NCI-H2171 treated with DMSO at 0.1 percent for 48 hours (cell line): ENCODE measurements at places on chromosomes 13 and 19.
A peak's percentile ranks its signal among the peaks of the same experiment; 100 is the strongest.

DNA sequence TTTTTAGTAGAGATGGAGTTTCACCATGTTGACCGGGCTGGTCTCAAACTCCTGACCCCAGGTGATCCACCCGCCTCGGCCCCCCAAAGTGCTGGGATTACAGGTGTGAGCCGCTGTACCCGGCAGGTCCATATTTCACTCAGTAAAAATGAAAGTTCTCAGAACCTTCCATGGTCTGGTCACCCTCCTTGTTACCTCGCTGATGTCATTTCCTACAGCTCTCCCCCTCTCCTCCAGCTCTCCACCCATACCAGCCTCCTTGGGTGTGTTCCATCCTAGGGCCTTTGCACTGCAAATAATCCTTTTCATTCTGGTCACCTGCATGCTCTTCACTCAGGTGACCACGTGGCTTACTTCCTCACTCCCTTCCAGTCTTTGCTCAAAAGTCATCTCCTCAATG lies 78.2 kb upstream of the TNFSF11 start:
- no peak for DNase-seq

DNA sequence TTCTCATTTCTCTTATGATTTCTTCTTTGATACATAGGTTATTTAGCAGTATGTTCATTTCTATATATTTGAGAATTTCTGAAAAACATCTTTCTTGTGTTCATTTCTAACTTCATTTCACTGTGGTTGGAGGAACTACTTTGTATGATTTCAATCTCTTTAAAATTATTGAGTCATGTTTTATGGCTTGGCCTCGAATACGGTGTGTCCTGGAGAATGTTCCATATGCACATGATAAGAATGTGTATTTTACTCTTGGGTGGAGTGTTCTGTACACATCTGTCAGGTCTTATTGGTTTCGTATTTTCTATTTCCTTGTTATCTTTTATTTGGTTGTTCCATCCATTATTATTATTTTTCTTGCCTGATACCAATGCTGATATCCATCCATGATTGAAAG lies 22.9 kb downstream of the DNM2 start:
- DNase-seq: no peak

DNA sequence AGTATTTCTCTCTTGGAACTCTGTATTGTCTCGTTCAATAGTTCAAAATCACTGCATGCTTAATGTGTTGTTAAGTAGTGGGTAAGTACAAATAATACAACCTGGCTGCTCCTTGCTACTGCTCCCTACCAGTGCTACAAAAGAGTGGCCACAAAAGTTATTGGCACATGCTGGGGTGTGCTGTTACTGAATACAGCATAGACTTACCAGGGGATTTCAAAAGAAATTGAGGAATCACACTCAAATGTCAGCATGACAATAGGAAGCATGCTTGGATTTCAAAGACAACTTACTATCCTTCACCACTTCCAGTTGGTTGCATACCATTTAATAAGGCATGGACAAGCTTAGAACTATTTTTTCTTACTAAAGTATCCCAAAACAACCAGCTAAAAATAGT lies 1041.3 kb upstream of the SPRY2 start:
- no peak for DNase-seq

DNA sequence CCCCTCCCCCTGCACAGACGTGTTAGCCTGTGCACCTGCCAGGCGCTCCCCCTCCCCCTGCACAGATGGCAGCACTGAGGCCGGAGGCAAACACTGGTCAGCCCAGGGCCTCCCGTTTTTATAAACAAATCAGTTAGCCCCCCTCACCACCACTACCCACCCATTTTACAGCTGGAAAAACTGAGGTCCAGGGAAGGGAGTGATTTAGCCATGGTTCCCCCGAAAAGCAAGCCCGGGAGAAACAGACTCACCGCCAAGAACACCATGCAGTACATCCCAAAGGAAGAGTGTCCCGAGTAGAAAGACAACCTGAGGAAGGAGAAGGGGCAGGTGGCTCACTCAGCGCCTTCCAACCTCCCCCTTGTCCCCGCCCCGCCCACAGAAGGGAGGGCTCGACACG lies 8.7 kb downstream of the PLPP2 start:
- DNase-seq: no peak

- DNase-seq: no peak
These were observed 4.9 kb downstream of the REX1BD start for GRCh38 chr19:18593367-18594095.

GRCh38 chr13:23739596-23739995 lies 149.6 kb downstream of the MIPEP start:
- DNase-seq: peak; percentile 42

DNA sequence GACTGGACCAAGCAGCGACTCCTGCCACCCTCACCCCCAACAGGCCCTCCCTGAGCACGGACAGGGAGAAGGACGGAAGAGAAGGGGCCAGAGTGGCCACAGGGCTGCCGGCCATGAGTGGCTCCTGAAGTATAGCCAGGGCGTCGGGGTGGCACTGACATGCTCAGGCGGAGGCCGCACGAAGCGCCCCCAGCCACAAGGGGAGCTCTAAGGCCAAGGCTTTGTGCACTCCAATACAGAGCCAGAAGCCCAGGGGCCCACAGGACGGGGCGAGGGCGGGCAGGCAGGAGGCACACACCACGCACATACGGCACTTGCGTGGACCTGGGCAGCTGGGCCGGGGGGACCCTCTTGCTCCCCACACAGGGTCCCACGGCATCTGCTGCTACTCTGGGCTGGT lies 52.0 kb downstream of the KLF2 start:
- no peak for DNase-seq

GRCh38 chr13:70385852-70386251 lies 277.6 kb upstream of the KLHL1 start:
- no peak for DNase-seq

- no peak for DNase-seq
These were observed 82.8 kb upstream of the MTIF3 start for GRCh38 chr13:27533155-27533643.

DNA sequence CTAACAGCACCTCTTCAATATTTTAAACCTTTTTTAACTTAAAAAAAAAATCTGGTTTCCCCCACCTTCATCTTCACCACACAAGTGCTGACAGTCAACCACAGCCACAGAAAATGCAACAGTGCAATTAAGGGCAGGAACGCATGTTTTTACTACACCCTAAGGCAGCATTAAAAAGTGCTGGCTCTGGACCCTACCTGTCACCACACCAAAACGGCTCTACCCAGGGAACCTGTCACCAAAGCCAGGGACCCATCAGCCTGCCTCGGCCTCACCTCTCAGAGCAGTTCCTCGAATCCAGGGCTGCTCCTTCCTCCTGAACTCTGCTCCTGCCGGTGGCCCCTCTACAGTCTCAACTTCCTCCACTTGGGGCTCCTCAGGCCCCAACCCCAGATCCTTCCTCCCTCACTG lies 22.5 kb upstream of the SLC35E1 start:
- no peak for DNase-seq

DNA sequence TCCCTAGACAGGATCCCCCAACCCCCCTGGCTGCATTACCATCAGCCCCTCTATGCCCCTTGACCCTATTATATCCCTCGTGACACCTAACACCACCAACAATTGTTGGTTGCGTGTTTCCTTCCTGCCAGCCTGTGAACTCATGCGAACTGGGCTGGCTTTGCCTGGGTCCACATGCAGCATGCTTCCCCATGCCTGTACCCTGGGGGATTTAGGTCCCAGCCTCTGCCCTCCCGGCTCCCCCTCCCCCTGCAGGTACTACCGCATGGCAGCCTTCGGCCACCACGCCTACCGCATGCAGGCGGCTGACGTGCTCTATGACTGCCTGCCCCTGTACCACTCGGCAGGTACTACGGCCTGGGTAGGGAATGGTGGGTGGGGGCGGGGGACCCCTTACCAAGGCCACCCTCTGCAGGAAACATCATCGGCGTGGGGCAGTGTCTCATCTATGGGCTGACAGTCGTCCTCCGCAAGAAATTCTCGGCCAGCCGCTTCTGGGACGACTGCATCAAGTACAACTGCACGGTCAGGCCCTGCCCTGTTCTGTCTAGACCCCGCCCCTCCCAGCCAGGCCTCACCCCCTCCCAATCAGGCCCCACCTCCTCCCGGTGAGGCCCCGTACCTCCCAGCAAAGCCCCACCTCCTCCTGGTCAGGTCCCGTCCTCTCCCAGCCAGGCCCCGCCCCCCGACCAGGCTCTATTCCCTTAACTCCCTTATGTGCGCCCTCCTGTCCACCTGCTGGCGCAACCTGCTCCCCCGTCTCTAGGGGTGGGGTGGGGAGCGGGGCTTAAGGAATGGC lies 18.5 kb downstream of the SLC27A1 start:
- DNase-seq: no peak

- peak; percentile 99 for DNase-seq
These were observed 6.4 kb downstream of the TLE5 start for GRCh38 chr19:3055741-3056416.

- no peak for DNase-seq
These were observed 199.7 kb downstream of the IRS2 start for GRCh38 chr13:109586509-109587346.

DNA sequence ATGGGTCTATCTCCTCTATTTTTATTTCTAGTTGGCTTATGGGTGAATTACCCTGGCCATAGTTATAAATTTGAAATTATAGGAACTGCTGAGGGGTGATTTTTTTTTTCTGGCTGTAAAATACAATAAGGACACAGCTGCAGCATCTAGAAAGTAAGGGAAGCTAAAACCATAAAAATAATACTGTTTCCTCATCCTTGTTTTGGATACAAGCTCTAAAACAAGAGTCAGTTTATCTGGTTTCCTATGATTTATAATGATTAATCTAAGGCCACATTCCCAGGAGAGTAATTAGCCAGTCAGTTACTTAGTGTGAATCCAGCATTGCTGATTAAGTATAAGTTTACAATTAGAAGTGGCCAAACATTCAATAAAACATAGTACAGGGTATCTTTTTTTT lies 219.1 kb upstream of the NBEA start:
- no peak for DNase-seq

DNA sequence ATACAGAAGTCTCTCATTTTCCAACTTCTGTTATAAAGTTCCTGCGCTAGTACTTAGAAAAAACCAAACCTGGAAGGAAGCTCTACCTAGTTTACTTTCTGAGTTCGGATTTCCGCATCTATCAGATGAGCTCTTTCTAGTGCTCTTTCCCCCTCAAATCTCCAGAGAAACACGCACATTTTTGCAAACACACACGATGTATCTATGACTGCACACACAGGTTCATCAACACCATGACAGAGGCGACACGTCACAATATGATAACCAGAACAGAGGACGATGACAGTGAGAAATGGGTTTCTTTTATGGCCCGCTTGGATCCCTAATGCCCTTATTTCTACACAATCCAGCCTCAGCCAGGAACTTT lies 629 bp upstream of the LRRC63 start:
- no peak for DNase-seq

DNA sequence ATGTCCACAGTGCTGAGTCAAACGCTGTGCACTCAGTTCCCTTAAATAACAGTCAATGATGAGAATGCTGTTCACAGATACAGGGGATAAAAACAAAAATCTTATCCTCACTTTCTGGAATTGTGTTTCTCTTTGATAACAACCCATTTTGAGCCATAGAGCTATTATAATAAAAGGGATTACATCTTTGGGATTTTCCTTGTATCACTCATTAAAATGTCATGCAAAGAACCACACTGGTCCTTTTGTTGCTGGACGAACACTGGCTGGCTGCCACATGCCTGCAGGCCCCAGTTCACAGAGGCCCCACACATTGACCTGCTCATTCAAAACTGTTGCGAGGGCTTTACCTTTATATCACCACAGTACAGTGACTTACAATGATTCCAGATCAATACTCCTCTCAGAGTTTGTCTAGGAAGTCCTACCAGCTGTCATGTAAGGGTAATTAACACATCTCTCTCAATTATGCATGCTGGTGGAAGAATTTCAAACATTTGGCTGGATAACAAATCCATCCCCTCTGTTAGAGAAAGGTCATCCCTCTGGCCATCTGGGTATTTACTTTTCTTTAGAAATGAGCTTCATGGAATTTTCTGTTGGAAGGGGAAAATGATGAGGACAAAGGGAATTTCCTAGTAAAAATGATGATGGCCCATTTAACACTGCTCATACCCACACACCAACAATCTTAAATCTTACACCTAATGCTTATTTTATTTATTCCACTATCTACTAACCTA lies 85.9 kb downstream of the MBNL2 start:
- peak; percentile 26 for DNase-seq

DNA sequence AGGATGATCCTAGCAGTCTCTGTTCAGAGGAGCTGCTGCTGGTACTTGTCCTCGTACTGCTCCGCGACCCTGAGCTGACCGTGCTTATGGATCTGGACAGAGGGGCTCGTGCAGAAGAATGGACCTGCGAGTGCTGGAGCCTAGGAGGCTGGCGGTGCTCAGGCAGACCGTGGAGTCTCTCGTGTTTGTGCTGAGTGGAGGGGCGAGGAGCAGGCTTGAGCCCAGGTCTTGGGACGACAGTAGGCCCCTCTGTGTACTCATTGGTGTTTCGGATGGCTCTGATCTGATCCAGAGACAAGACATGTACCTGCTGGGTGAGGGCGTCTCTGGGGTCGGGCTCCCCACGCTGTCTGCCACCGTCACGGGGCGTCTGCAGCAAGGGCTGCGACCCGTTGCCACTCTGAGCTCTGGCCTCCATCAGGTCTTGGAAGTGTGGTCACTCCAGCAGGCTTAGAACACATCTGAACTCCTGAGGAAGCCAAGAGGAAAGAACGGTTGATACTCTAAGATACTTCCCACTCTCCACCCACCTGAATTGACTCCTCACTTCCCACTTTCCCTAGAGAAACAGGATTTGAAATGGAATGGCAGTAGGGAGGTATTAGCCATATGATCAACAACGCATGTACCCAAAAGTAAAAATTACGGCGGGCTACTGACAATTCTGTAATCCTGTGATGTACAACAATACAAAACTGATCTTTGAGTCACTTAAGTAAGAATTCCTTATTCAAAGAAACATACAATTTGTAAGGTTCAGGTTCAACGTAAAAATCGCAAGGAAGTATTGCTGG lies 3.4 kb downstream of the SPRY2 start:
- no peak for DNase-seq

DNA sequence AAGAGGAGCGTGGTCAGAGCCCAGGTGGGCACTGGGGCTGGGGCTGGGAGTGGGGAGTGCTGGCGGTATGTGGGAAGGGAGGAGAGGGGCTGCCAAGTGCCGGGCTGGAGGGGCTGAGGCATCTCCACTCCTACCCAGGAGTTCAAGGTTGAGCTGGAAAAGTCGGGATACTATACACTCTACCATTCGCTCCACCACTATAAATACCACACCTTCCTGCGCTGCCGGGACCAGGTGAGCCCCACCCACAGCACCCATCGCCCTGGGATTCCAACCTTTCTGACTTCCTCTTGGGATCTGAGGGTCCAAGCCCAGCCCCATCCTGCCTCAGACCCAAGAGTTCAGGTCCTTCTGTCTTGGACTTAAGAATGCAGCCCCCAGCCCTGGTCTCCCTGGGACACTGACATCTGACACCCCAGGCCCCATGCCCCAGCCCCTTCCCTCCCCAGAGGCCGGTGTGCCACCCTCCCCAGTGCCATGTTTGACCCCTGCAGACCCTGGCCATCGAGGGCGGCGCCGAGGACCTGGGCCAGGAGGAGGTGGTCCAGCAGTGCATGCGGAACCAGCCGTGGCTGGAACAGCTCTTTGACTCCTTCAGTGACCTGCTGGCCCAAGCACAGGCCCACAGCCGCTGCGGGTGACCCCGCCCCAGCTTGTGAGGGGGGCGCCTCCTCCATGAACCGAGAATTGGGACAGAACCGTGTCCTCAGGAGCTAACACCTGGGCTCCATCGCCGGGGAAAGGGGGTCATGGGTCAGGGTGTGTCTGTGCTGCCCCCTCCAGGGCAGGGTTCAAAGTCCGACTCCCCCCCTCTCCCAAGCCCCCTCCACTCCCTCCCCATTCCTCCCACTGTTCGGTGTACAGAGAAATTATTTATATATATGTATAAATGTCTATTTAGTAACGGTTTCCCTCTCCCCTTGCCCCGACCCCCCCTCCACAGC lies 14.7 kb downstream of the RRAS start:
- DNase-seq: no peak

- no peak for DNase-seq
These were observed 178.6 kb downstream of the RBM26 start for GRCh38 chr13:79227418-79227817.
